ENCODE measurements at places on chromosomes 3 and 15.

GRCh38 chr3:49966233-49966942 is 26.4 kb downstream of the RBM6 start:
- no peak for DNase-seq

DNA sequence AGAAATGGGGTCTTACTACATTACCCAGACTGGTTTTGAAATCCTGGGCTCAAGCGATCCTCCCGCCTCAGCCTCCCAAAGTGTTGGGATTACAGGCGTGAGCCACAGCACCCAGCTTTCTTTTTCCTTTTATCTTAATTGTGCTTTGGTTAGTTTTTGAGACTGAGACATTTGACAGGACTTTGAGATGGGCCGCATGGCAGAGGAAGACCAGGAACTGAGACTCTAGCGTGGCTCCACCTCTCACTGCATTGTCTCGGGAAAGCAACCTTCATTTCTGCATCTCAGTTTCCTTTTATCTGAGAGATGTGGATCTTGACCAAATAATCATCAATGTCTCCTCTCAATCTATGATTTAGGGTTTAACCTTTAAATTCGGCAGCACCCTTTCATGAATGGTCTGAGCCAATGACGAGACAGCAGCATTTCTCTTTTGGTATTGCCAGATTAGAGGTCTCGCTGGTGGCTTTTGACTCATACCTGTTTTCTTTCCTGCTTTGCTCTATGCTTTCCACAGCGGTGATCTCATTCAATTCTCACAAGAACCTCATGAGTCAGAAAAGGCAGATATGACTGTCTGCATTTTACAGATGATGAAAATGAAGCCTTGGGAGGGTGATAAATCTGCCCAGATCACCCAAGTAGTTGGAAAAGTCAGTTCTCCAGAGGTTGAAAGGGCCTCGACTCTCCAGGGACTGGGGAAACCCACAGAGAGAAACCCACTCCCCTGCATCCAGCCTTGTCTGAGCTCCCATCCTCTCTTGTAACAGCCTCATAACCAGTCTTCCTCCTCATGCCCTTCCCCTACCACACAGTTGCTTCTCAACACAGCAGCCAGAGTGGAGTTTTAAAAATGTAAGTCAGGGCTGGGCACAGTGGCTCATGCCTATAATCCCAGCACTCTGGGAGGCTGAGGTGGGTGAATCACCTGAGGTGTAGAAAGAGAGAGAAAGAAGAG is 84.8 kb upstream of the FOXB1 start:
- peak; percentile 50 for DNase-seq

- DNase-seq, result no peak
Observed at GRCh38 chr3:120370463-120370862, 21.3 kb upstream of the LRRC58 start.

DNA sequence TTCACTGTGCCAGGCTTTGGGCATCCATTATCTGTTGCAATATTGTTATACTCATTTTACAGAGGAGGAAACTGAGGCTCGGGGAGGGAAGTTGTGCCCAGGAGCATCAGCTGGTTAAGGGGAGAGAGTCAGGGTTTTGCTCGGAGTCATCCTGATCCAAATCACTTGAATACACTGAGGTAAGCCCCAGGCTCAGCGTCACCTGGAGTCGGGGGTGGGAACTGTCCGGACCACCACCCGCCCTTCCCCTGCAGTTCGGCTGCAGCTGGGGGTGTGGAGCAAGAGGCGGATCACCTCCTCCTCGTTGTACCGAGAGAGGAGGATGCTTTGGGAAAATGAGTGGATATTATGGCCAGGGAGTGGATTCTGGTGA is 646 bp downstream of the HRH1 start:
- no peak for DNase-seq

Data from stimulated activated CD4-positive, alpha-beta T cell treated with anti-CD3 and anti-CD28 coated beads, Interleukin-2, amount 100 ng/mL, for 24 hours (primary cell).